HL-60 (cell line): ENCODE measurements at places on chromosomes 3 and 15.

- DNase-seq = no peak
Observed at GRCh38 chr3:114370537-114371174, 76.8 kb downstream of the TIGIT start.

DNA sequence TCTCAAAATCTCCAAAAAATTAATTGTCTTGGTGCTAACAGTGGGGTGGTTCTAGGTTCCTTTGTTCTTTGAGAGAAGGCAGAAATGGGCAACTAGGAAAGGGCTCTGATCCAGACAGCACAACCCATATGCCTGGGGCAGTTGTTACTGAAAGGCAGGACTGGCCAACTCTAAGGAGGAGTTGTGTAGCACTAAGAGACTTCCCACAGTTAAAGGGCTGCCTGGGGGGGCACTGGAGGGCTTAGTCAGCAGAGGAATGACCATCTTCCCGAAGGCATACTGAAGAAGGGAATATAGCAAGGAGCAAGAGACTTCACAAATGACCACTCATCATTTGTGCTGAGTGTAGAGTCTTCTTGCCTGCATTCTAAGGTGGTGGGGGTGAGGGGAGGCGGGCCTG, 15.8 kb downstream of the ILDR1 start:
- no peak for DNase-seq

- peak; percentile 43 for DNase-seq
Observed at GRCh38 chr3:197545571-197545970, 10.2 kb downstream of the BDH1 start.

DNA sequence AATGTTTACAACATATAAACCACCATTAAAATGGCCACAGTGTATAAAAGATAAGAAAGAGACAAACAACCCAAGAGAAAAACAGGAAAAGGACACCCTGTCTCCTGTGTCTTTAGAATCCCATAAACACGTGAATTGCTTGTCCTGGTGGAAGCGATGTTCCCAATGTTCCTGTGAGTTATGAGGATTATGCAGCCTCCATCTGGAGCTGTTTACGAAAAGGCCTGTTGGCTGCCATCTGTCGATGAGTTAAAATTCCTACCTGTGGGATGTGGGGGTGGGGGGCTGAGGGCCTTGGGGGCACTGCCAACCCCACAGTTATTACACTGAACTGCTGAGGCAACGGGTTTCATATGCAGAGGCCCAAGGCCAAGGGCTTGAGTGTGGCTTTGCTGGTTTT, 13.6 kb downstream of the NISCH start:
- no peak for DNase-seq

- no peak for DNase-seq
Observed at GRCh38 chr3:22292681-22293080, 541.7 kb upstream of the ZNF385D start.

DNA sequence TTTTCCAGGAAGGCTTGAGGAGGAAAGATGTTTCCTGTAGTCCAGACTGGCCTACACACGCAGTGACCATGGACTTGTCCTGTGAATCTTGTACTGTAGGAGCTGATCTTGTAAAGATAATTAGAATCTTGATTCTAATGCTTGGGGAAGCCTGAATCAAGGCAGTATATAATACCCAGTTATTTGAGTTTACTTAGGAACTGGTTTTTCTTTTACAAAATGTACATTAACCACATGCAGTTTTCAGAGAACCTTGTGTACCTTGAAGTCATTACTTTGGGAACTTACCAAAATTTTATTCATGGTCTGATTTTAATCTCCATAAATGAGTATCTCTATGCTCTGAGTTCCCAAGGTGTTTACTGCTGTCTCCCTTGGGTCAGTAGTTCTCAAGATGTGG, 439.9 kb upstream of the AZI2 start:
- no peak for DNase-seq

DNA sequence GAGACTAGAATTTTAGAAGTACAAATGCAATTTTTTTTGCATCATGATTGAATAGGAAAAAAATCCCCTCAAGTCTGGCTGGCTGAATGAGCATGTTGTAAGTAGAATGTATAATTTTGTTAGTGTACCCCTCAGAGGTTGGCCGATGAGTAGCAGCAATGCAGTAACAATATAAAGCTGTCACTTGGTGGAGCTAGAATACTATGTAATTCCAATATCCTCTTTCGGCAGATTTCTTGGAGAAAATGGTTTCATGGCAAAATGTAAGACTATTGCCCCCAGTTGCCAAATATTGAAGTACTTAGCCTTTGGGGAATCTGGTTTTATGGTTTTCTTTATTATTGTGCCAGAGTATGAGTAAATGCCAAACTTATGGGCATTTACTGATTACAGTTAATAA, 39.8 kb upstream of the SGO1 start:
- DNase-seq = no peak

GRCh38 chr15:52485290-52485689, 43.4 kb downstream of the MYO5A start:
- no peak for DNase-seq

- peak; percentile 84 for DNase-seq
Observed at GRCh38 chr3:168096210-168096652, 507 bp upstream of the GOLIM4 start.

- DNase-seq = no peak
Observed at GRCh38 chr3:139916271-139916670, 18.7 kb upstream of the CLSTN2 start.

DNA sequence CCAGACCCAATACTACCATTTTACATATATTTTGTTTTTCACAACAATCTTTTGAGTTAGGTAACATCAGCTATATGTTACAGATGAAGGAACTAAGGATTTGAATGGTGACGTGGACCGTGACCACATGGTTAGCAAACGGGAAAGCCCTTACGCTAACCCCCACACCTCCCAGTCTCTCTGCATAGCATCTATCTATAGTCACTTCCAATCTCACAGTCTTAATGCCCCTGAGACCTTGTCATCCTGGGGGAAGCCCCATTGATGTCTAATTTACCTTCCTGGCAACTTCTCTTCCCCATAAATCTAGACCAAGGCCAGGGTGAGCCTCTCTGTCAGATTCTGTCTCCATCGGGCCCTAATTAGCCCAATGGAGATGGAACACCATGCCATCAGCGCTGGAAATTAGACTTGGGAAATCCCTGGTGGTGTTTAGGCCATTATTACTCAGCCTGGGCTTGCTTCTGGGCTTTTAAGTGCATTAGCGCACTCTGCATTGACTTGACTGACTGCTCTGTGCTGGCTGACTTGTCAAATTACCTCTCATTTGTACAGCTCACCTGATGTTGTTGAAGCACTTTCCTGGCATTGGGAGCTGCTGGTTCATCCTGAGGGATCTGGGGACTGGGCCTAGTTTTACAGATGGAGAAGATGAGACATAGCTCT, 34.0 kb upstream of the SH3GL3 start:
- DNase-seq = no peak

- DNase-seq = no peak
Observed at GRCh38 chr3:172859041-172859440, 108.5 kb downstream of the ECT2 start.

- no peak for DNase-seq
Observed at GRCh38 chr15:100124361-100124760, 217.4 kb downstream of the ADAMTS17 start.

- no peak for DNase-seq
Observed at GRCh38 chr3:45381168-45381852, 7.1 kb upstream of the LARS2 start.

GRCh38 chr3:27910456-27910855, 188.3 kb upstream of the EOMES start:
- no peak for DNase-seq

- no peak for DNase-seq
Observed at GRCh38 chr15:28977377-28978010, 91.7 kb downstream of the APBA2 start.

DNA sequence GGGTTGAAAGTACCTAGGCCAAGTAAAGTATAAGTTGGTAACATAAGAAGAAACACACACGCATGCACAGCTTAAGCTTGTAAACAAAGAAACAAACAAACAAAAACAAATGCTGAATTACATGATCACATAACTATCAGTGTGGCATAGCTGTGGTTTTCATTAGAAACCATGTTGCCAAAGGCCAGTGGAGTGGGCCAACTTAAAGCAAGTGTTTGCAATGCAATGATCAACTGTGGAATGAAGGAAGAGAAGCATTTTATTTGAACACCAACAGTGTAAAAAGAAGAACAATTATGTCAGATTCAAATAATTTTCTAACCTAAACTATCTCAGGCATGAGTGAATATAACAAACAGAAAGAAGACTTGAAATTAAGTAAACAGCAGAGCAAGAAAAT, 199.4 kb upstream of the STRIT1 start:
- DNase-seq = no peak

- peak; percentile 3 for DNase-seq
Observed at GRCh38 chr3:5644773-5645670, 457.5 kb downstream of the EDEM1 start.

DNA sequence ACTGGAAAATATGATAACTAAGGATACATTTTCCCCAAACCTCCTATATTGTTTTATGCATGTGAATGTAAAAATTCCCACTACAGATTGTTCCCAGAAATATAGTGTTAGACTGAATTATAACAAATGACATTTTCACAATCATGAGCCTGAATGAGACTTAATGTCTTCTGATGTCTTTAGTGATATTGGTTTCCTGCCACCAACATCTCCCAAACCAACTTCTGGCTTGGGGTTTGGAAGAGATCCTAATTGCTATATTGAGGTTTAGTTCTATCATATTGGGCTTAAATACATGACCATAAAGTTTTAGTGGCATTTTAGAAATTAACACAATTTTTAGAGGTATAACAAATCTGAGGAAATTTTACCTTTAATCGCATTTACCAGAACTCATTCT, 445.3 kb upstream of the CCDC54 start:
- DNase-seq = no peak

DNA sequence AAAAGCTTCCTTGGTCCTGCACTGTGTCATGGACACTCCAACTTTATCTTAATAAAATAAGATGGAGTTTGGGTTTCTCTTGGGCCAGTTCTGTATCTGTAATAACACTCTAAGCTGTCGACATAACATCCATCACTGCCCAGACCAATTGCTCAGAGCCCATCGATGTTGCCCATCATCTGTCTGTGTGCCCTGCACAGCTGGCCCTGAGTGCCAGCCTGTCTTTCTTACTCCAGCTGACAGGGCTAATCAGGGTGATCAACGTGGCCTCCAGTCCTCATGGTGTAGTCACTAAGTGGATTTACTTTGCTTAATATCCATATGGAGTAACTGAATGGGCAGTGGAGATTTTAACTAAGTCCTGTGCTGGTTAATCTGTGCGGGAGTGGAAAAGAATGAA, 419.8 kb upstream of the TPM1 start:
- DNase-seq = no peak

DNA sequence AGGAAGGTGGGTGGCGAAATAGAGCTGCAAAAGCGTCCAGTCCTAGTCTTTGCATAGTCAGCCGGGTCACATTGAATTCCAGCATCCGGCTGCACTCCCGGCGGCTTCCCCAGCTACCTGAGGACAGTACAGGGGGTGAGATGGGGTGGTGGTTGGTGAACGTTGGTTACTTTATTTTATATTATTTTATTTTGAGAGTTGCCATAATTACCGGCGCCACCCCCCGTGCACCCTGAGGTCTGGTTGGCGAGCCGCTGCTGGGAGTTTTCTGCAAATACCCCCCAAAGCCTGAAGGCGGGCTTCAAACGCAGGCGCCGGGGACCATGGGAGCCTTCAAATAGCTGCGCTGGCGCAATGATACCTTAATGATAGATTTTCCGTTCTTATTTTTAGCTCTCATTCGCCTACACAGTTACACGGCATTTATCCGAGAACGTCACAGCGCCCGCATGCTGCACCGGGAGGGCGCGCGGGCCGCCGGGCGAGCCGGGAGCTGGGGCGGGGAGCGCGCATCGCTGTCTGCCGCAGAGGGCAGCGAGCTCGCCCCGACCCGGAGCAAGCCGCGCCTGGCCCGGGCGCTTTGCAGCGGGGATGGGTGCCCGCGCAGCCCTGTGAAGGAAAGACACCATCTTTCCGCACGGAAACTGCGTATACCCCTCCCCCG, 756 bp upstream of the RASGRF1 start:
- DNase-seq = no peak

DNA sequence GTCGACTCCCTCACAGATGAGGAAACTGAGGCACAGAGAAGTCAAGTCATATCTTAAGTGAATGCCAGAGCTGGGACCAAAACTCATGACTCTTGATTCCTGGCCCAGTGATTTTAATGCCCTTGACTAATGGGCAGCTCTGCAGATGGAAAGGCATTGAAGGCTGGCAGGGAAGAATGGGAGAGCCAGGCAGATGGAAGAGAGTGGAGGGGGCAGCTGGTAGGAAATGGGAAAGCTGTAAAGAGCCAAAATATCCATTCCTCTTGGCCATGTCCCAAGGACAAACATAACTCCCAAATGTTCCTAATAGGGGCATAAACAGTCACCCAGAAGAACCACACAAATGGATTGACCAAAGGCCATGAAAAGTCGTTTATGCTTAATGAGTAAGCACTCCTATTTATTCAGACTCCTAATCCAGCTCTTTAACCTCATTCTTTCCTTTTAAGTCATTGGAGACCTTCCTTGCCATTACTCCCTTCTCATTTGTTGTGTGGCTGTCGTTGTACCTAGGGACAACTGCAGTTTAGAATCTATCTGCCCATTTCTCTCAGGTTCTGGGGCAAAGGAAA, 330.5 kb upstream of the ROPN1 start:
- no peak for DNase-seq

DNA sequence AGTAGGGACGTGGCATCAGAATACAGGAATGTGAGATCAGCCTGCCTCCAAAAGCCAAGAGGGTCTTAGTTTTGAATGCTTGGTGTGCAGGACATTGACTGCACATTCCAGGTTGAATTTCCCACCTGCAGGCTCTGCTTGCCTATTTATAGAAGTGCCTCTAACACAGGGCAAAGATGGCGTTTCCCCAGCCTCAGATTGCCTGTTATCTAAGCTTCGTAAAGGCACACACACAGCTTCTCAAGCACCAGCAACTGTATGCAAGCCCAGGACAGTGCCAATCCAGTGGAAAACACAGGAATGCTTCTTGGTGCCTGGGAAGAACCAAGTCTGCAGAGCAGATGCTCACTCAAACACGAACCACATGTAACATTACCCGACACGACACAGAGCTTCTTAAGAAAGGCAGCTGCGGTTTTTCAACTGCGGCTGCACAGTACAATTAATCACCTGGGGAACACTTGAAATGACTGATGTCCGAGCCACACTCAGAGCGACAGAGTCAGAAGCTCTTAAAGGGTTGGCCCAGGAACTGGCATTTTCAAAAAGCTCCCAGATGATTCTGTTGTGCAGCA, 90.0 kb upstream of the ANKRD34C start:
- DNase-seq = no peak

- DNase-seq = no peak
Observed at GRCh38 chr3:5093731-5094130, 28.4 kb upstream of the ARL8B start.
